ENCODE measurements at places on chromosomes 13 and 19.

DNA sequence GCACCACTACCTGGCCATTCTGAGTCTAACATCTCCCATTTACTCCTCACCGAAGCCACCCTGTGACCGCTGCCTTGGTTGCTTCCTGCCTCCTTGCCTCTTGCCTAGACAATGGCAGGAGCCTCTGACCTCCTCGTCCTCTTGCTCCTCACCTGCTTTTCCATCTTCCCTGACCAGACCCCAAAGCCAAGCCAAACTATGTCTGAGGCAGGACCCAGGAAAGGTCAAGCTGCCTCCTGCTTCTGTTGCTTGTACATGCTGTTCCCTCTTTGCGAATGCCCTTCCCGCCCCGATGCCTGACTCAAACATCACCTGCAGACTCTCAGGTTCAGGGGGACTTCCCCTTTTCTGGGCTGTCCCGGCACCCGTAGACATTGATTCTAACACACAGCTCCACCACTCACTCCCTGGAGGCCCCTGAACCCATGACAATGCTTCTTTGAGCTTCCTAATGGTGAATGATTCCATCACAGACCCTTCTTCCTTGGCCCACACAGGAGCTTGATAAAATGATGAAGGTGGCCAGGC is 60.8 kb downstream of the F2RL3 start:
- DNase-seq: no peak

DNA sequence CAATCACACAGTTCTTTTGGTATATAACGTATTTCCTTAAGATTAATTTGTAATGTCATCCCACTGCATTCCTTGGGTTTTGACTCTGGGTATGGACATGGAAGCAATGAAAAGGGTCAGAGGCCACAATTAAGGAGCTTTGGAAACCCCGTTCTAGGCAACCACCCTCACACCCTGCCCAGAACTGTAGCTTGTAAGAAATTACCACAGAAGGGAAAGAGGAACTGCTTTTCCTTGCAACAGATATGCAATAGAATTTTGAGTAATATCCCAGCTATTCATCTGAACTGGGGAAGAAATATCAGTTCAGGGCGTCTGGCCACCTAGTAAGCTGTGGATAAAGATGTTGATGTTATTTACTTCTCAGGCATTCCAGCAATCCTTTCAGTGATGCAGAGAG is 985 bp upstream of the CLC start:
- no peak for DNase-seq

DNA sequence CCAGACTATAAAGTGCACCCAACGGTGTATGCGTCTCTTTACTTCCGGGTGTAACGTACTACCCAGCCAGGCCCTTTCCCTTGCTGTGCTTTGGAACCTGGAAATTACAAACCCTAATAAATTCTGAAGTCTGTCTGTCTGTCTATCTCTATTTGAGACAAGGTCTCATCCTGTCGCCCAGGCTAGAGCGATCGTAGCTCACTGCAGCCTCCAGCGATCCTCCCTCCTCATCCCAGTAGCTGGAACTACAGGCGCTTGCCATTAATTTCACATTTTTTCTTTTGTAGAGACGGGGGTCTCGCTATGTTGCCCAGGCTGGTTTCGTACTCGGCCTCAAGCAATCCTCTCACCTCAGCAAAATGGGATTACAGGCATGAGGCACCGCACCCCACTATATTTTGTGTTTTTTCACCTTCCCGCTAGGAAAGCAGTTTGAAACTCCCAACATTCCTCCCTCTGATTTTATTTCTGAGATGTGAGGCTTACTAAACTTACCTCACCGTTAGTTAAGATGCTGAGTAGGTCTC is 469 bp upstream of the RNF6 start:
- DNase-seq: no peak

- DNase-seq: no peak
Measured at GRCh38 chr13:75512253-75512652, 25.4 kb downstream of the COMMD6 start.

DNA sequence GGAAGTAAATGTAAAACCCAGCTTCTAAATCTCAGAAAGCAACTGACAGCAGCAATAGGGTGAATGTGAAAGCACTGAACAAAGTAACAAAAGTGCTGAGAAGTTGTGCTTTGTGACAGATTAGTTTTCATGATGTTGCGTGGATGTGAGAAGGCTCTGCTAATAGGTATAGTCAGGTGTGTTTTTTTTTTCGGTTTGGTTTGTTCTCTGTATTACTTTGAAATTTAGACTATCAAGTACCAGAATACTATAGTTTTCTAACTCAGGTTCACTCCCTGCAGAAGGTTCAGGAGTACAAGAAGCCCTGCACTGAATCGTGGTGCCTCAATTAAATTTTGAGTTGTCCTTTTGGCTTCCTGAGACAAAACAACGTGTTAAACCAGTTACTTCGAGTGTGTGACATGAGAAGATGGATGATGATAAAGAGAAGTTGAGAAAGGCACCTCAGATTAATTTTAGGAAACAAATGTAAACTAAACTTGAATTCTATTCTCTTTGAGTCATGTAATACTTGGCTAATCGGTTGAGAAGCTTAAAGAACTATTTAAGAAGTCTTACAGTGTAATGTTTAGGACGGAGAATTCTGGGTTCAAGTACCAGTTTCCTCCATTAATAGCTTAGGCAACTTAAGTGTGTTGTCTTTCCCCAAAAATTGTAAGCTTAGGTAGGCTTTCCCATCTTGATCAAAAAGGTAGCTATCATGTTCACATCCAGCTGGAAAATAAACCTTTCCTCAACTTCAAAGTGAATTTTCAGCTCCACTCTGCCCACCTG is 10.3 kb downstream of the MIR17HG start:
- no peak for DNase-seq

DNA sequence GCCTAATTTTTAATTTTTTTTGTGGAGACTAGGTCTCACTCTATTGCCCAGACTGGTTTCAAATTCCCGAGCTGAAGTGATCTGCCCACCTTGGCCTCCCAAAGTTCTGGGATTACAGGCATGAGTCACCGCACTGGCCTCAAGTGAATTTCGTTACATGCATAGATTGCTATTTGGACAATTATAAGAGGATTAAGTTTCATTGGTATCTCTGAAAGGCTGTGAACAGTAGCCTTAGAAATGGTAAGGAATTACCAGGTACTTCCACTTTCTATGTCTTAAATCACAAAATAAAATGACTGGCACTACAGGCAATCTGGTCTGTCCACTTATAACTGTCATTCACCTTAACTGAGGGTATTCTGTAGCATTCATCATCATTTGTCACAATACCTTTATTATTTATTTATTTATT is 2.9 kb upstream of the CCDC9 start:
- DNase-seq: peak; percentile 79

DNA sequence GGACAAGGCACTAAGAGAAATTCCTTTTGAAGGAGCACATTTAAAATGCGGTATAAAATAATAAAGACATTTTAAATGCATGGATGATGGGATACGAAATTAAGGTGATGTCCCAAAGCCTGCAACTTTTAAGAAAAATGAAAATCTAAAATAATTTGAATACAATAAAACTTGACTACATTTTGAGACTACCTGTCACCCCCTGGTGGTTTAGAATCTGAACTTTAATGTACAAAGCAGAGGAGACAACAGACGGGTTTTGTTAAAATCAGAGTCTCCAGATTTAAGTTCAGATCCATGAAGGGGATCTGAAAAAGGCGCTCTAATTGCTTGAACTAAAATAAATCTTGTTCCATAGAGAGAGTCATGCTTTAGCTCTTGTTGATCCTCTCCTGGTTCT is 1129.3 kb upstream of the PCDH20 start:
- no peak for DNase-seq

- DNase-seq: no peak
Measured at GRCh38 chr19:32837531-32837930, 32.0 kb downstream of the SLC7A9 start.

- no peak for DNase-seq
Measured at GRCh38 chr13:43979492-43979891, 99.8 kb downstream of the LACC1 start.

DNA sequence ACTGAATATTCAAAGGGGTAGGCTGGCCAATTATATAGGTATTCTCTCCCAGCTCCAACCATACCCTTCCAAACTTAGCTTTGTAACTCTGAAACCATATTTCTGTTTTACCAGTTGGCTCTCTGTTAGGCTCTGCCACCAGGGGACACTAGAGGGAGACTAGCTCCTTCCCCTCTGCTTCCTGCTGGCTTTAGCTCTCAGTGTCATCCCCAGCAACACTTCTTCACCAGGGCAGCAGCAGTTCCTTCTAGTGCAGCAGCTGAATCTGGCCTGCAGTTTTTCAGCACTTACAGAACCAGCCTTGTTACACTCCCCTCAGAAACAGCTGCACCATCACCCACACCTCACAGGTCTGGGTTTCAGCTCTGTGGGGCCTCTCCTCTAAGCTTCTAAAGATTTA is 51.0 kb upstream of the DOCK9 start:
- DNase-seq: no peak

- DNase-seq: no peak
Measured at GRCh38 chr13:44826591-44827350, 162.5 kb downstream of the NUFIP1 start.

DNA sequence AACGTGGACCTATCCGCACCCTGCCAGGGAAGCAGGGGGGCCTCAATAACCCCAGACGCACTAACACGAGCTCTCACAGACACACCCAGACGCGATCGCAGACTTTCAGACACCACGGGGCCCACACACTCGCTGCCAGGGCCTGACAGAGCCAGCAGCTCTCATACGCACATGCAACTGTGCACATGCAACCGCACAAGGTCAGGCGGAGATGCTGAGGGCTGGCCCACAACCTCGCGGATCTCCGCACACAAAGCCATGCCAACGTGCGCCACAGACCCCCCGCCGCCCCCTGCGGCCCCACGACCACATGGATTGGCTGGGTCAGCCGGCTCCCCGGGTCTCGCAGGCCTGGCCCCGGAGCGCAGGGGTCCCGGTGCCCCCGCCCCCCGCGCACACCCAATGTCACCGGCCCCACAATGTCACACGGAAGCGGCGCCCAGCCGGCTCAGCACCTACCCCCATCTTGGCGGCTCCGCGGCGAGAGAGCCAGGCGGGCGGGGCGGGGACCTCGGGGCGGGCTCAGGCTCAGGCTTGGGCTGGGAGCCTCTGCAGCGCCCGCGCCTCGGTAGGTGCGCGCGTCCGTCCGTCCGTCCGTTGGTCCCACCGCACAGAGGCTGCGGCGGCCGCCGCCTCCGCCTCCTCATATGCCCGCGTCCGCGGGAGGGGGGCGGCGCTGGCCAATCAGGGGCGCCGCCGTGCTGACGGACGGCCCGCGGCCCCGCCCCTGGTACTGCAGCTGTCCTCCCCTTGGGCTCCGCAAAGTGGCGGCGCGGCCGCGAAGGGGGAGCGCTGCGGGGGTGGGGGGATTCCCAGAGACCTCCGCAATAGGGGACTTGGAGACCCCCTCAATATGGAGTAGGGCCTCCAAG is at the start of gene ATP1A3:
TSS of gene ATP1A3 (minus strand) at position 619 of the 872 bp plus-strand sequence. CDS start at position 465, 154 bp downstream.
- no peak for DNase-seq

- no peak for DNase-seq
Measured at GRCh38 chr13:113845723-113846635, 17.9 kb downstream of the GAS6 start.

DNA sequence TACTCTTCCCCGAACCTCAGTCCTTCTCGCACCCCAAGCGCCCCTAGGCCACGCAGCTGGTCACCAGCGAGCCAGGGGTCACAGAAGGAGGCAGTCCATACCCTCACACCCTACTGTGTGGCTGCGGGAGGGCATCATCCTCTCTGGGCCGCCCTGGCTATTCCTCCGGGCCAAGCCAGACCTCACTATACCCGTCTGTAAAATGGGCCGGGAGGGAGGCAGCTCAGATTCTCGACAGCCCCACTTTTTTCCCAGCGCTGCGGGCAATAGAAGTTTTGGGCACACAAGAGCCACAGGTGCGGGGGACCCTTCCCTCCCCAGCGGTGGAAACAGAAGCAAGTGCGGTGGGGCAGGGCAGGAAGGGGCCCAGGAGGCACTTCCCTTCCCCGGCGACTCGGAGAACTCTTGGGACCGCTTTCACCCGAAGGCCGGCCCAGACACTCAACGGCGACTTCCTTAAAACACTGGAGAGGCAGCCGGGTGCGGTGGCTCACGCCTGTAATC is 5.6 kb upstream of the ARRDC2 start:
- DNase-seq: no peak

GRCh38 chr19:38740932-38741331 is 3.3 kb downstream of the CAPN12 start:
- DNase-seq: no peak

- DNase-seq: no peak
Measured at GRCh38 chr13:29845440-29846056, 4.9 kb downstream of the UBL3 start.

GRCh38 chr19:30163663-30164062 is 208.5 kb upstream of the ZNF536 start:
- no peak for DNase-seq

- no peak for DNase-seq
Measured at GRCh38 chr13:110640591-110641029, 25.3 kb downstream of the NAXD start.

DNA sequence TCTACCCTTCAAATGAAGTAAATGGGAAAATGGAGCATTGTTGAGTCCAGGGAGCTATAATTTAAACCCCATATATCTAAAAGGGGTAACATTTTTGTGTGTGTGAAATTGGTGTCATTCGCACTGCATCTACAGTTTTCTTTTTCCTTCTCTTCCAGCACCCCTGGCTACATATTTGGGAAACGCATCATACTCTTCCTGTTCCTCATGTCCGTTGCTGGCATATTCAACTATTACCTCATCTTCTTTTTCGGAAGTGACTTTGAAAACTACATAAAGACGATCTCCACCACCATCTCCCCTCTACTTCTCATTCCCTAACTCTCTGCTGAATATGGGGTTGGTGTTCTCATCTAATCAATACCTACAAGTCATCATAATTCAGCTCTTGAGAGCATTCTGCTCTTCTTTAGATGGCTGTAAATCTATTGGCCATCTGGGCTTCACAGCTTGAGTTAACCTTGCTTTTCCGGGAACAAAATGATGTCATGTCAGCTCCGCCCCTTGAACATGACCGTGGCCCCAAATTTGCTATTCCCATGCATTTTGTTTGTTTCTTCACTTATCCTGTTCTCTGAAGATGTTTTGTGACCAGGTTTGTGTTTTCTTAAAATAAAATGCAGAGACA is 28.6 kb downstream of the ALOX5AP start:
- no peak for DNase-seq

DNA sequence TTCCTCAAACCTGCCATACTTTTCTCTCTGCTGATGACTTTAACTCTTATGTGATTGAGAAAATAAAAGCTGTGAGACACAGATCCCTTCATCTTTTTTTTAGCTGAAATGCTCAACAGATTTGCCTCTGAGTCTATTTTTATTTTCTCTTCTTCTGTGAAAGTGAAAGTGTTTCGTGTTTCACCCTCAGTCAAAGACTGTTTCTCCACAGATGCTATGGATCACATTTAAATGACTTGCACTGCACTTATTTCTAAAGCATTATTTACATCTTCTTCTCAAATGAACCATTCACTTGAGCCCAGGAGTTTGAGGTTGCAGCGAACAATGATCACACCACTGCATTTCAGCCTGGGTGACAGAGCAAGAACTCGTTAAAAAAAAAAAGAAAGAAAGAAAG is 890.1 kb upstream of the PCDH20 start:
- no peak for DNase-seq

DNA sequence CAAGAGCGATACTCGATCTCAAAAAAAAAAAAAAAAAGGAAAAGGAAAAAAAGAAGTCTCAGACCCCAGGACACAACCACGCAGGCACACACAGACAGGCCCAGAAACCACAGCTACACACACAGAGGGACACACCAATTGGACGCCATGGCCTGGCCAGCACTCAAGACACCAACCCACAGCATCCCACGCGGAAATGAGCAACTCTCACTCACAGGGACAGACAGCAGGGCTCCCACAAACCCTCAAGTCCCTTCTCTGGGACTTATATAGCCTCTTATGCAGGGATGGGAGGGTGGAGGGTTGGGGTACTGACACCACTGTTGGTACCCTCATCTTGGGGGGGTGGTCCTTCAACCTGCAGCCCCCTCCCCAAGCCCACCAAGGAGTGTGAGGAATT is 5.9 kb downstream of the NOTCH3 start:
- DNase-seq: no peak

Data from AG04450 (cell line).